Panc1 (cell line): ENCODE measurements at places on chromosomes 1 and 21.

DNA sequence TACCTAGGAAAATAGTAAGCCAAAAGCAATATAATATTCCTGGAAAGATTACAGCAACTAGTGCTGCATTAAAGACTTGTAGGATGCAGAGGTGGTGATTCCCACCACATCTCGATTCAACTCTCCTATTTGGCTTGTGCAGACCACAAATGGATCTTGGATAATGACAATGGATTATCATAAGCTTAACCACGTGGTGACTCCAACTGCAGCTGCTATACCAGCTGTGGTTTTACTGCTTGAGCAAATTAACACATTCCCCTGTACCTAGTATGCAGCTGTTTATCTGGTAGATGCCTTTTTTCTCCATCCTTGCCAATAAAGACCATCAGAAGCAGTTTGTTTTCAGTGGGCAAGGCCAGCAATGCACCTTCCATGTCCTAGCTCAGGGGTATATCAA, 542.7 kb upstream of the ADGRL4 start:
- no peak for DNase-seq

GRCh38 chr1:48817505-48818114, 40.9 kb upstream of the BEND5 start:
- DNase-seq: peak; percentile 28

GRCh38 chr1:53754484-53755312, 15.7 kb upstream of the GLIS1 start:
- DNase-seq: no peak

DNA sequence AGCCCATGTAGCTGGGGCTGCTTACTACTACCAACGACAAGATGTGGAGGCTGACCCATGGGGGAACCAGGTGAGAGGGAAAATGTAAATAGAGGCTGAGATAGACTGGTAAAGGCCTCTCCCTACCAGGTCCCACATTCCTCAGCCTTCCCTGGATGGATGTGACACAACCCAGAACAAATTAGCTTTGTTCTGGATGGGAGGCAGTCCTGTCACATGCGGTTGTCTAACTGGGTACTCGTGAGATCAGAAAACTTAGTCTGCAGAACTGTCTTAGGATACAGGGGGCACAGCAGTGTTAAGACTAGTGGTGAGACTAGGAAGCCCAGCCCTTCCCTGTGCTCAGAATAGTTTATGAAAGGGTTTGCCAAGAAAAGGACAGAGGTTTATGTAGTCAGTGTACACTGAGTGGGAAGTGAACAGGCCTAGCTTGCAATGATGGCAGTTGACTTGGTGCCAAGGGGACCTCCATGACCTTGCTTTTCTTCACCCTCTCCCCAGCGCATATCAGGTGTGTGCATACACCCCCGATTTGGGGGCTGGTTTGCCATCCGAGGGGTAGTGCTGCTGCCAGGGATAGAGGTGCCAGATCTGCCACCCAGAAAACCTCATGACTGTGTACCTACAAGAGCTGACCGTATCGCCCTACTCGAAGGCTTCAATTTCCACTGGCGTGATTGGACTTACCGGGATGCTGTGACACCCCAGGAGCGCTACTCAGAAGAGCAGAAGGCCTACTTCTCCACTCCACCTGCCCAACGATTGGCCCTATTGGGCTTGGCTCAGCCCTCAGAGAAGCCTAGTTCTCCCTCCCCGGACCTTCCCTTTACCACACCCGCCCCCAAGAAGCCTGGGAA, 8.4 kb downstream of the MMACHC start:
- DNase-seq: no peak

DNA sequence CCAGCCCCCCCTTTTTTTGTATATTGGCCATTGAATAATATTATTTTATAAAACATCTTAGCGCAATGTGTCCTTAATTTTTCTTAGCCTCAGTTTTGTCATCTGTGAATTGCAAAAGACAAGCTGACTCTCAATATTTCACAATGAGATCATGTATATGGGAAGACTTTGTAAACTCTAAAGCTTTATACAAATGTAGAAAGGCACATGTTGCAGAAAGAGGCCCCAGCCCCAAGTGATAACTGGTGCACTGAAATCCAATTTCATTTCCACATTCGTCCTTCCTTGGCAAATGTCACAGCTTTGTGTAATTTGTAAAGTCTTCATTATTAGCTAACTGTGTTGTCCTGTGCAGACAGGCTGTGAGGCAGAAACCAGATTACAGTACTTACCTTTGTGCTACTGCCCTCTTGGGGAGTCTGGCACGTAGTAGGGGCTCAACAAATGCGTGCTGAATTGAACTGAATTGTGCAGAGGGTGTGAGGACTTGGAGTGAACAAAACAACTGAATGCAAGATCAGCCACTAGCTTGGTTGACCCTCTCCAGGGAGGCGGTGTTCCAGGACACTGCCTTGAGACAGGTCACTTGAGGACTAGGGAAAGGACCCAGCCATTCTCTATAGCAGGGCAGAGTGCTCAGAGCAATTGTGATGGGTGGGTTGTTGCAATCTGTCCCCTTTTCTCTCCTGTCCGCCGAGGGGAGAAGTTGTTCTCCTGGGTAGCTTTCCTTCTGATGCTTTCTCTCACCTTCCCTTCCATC, 74.6 kb downstream of the LMO4 start:
- DNase-seq: no peak

DNA sequence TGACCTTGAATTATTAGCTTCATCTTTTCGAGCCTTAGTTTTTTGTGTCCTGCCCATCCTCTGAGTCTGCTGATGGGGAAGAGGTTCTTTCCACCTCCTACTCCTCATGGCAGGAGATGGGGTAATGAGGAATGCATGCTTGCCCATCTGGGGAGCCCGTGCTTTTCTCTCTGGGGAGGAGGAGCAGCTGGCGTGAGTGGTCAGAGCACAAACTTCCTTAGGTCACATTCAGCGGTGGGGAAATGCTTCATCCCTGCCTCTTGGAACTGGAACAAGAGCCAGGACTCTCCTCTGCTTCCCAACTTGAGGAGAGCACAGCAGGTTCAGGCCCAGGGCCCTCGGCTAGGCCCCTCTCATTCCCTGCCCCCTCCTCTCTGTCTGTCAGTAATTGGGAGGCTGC, 155.0 kb downstream of the PCNX2 start:
- DNase-seq: no peak
